Renal cortex interstitium (tissue), 15 donors: ENCODE measurements at places on chromosomes 1 and 21. TPM values are rescaled to one million over a fixed set of nuclear protein-coding genes. Genes with fewer than 3 reads are reported as not detected.

The CD53 gene
- 5.2 TPM for polyA plus RNA-seq

The CD5L gene
- polyA plus RNA-seq = not detected

The PRR9 gene
- not detected for polyA plus RNA-seq

The SELL gene
- 3.5 TPM for polyA plus RNA-seq

The INKA2 gene
- polyA plus RNA-seq = 2.7 TPM

The GBP4 gene
- polyA plus RNA-seq = 11.2 TPM

The OVAAL gene
- polyA plus RNA-seq = not detected

The PTPN22 gene
- 0.23 TPM for polyA plus RNA-seq

The KRTCAP2 gene
- 152 TPM for polyA plus RNA-seq

The SV2A gene
- polyA plus RNA-seq = 7.8 TPM

The FAM72D gene
- 3.6 TPM for polyA plus RNA-seq

The TCHH gene
- not detected for polyA plus RNA-seq

The ACTL8 gene
- polyA plus RNA-seq = not detected

The VANGL2 gene
- polyA plus RNA-seq = 31.7 TPM

The PLA2G4A gene
- polyA plus RNA-seq = 7.3 TPM

The CFAP45 gene
- polyA plus RNA-seq = 3.1 TPM

The TRAF3IP3 gene
- polyA plus RNA-seq = 1.9 TPM

The TSPAN2 gene
- 34.2 TPM for polyA plus RNA-seq

The LCE1B gene
- not detected for polyA plus RNA-seq

The CCDC24 gene
- 27.6 TPM for polyA plus RNA-seq

The LIPI gene
- 0.40 TPM for polyA plus RNA-seq

The HMGCS2 gene
- polyA plus RNA-seq = 70.2 TPM

The CFHR1 gene
- 0.14 TPM for polyA plus RNA-seq

The SMIM34 gene
- polyA plus RNA-seq = 0.37 TPM

The PKLR gene
- polyA plus RNA-seq = 9.1 TPM

The GJA5 gene
- polyA plus RNA-seq = 16.2 TPM

The WDR64 gene
- polyA plus RNA-seq = 0.79 TPM

The XKR8 gene
- polyA plus RNA-seq = 10.1 TPM

The NEK2 gene
- 15.8 TPM for polyA plus RNA-seq

The SRM gene
- 47.3 TPM for polyA plus RNA-seq

The LRRC52 gene
- not detected for polyA plus RNA-seq

The CDC42 gene
- polyA plus RNA-seq = 337 TPM

The KPRP gene
- not detected for polyA plus RNA-seq

The AKR7A3 gene
- 1.3 TPM for polyA plus RNA-seq

The SYT2 gene
- polyA plus RNA-seq = 2.9 TPM

The MTARC2 gene
- polyA plus RNA-seq = 49.9 TPM

The PADI2 gene
- 2.0 TPM for polyA plus RNA-seq

The CACNA1S gene
- 0.39 TPM for polyA plus RNA-seq

The MAP3K21 gene
- polyA plus RNA-seq = 24.6 TPM
